Cardiac septum (tissue), 1 donor: ENCODE measurements at places on chromosomes 7 and 10. TPM values are rescaled to one million over a fixed set of nuclear protein-coding genes. Genes with fewer than 3 reads are reported as not detected.

- no peak for DNase-seq
Observed at GRCh38 chr10:102407425-102408130, 11.0 kb downstream of the PSD start.

DNA sequence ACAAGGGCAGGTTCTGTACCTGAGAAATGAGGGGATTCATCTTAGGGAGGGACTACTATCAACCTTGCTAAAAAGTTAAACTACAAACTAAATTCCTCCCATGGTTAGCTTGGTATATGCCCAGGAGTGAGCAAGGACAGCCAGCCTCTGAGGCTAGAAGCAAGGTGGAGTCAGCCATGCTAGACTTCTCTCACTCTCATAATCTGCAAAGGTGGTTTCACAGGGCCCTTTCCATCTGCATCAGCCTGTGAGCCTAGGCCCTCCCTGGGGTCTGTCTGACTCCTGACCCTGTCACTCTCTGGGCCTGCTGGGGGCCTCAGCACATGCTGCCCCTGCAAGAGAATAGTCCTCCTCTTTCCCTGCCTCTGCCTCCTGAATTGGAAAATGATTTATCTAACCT, 66.1 kb downstream of the ABCA13 start:
- DNase-seq: no peak

DNA sequence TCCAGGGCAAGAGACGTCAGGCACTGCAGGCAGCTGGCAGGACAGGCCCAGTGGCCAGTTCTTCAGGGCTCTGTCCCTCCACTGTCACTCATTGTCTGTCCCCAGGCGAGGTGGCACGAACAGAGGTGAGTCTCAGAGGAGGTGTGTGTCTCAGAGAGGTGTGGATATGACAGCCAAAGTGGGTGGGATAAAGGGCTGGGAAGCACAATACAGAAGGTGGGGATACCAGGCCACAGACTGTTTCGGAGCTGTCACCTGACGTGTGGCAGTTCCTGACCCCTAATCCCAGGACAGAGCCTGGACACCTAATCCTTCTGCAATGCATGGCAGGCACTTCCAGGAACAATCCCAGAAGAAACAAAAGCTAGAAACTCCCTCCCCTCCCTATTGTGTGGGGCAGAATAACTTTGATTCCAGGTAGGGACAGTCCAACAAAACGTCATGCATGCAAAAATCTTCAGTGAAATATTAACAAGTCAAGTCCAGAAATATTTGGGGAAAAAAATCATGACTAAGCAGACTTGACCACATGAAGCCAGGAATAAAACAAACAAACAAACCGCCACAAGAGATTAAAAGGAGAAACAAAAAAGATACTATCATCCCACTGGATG, 11.6 kb downstream of the KLRG2 start:
- no peak for DNase-seq

Gene AUTS2
- 10.3 TPM for total RNA-seq

DNA sequence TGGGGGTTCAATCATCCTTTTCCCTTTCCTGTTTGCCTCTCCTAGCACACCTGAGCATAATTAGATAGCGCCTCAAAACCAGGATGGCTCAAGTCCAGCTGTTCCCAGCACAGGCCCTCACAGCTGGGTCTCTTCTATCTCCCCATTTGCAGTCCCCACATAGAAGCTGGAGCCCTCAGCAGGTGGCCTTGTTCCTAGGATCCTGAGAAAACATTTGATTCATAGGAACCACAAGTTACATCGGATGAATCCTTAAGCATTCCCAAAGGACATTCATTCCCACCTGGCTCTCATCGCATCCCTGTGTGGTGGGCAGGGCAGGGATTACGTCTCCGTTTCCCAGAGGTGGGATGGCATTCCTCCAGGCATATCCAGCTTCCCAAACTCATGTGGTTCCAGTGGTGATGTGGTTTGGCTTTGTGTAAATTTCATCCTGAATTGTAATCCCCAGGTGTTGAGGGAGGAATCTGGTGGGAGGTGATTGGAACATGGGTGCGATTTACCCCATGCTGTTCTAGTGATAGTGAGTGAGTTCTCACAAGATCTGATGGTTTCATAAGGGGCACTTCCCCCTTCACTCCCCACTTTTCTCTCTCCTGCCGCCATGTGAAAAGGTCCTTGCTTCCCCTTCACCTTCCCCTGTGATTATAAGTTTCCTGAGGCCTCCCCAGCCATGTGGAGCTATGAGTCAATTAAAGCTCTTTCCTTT, 49.8 kb upstream of the LEP start:
- DNase-seq: peak; percentile 43

- no peak for DNase-seq
Observed at GRCh38 chr7:50068850-50069551, 24.0 kb downstream of the ZPBP start.

Gene PON1
- not detected for total RNA-seq

- peak; percentile 20 for DNase-seq
Observed at GRCh38 chr7:1781369-1781768, 111.3 kb downstream of the ELFN1 start.

DNA sequence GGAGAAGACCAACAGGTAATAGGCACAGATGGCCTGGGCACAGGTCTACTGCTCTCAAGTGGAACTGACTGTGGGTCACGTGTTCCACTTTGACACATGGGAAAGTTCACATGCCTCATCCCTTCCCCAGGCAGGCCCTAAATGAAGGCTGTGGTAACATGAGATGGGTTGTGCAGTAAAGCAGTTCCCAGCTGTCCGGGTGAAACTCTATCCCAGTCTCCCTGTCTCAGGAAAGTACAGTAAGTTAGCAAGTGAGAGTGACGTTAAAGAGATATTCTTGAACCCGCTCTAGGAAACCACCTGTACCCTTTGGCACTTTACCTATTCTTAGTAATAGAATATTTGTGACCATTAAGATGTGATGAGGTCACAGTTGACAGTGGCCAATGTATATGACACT, 343.7 kb upstream of the AOAH start:
- no peak for DNase-seq

Gene OPN1SW
- total RNA-seq: not detected
